Stimulated activated CD4-positive, alpha-beta T cell treated with anti-CD3 and anti-CD28 coated beads, TNF-alpha, amount 100 ng/mL, for 48 hours (primary cell): ENCODE measurements at places on chromosomes 1 and 21.

GRCh38 chr1:116532671-116533428 lies 38.0 kb downstream of the CD58 start:
- DNase-seq: no peak

DNA sequence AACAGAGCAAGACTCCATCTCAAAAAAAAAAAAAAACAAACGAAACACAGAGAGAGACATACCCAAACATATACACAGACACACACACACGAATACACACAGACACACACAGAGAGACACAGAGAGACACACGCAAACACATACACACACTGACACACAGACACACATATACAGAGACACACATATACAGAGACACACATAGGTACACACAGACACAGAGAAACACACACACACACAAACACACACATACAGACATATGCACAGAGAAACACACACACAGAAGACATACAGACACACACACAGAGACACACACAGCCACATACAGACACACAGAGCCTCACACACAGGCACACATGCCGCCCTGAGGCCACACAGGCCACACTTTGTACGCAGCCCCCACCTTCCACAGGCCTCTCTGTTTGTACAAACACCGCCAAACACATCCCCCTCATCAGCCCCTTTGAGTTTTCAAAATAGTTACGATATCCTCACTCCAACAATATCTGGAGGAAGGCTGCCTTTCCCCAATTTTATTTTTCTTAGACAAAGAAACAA lies 57.5 kb upstream of the ABCG1 start:
- DNase-seq: no peak

GRCh38 chr1:218874313-218874712 lies 299.4 kb upstream of the LYPLAL1 start:
- no peak for DNase-seq

GRCh38 chr1:183212870-183213269 lies 26.8 kb downstream of the LAMC2 start:
- no peak for DNase-seq

DNA sequence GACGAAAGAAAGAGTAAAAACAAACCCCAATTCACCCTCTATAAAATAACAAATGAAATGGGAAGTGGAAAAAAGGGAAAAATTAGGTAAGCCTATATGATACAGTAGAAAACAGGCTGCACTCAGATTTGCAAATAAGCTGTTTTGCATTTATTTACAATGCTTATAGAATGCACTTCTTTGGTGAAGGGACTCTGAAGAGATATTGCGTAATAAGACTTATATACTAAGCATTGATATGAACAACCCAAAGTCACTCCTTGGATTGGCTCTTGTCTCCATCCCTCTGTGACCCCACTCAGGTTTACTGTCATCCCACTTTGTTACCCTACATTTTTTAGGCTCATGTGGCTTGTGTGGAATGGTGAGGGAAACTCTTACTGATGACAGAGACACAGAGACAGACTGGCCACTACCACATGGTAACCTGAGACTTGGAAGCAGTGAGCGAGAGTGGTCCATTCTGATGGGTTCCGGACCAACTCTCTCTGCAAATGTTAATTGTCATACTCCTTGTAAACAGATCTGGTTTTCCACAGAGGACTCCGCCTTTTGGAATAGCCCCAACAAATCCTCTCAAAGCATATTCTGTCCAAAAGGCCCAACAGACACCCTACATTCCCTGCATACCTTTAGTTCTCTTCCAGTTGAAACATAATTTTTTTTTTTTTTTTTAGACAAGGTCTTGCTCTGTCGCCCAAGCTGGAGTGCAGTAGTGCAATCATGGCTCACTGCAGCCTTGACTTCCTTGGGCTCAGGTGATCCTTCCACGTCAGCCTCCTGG lies 11.0 kb downstream of the GSTM5 start:
- no peak for DNase-seq

DNA sequence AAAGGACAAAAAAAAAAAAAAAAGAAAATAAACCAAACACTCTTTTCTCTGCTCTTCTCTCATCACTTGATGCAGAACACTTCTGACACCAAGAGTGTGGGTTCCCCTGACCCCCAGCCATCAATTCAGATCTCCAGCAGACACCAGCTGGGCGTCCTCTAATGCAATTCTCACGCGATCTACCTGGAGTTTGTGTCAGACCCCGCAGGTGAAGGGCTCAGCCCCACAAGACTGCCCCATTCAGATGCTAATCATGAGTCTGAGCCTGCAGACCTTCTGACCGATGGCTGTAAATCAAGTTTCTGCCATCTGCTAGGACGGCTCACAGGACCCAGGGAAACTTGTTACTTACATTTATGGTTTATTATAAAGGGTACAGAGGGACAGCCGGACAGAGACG lies 133.6 kb upstream of the C1orf174 start:
- DNase-seq: no peak

DNA sequence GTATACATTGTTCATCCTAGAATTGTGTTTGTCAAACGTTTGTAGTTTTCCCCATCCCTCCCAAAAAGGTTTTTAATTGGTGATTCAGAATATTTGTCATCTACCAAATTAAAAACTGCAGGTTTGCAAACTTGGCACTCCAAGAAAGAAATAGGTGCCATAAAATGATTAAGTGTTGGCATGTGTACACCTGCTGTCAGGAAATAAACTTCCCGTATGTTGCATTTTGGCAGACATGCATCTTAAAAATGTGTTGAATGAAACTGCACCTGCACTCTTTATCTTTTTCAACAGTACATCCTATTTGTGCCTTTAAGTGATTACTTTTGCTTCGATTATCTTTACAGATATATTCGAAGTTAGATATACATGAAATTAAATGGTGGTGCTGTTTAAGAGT lies 7.3 kb downstream of the B3GALT2 start:
- DNase-seq: no peak

GRCh38 chr1:215569986-215570824 lies 3.1 kb downstream of the KCTD3 start:
- DNase-seq: no peak

DNA sequence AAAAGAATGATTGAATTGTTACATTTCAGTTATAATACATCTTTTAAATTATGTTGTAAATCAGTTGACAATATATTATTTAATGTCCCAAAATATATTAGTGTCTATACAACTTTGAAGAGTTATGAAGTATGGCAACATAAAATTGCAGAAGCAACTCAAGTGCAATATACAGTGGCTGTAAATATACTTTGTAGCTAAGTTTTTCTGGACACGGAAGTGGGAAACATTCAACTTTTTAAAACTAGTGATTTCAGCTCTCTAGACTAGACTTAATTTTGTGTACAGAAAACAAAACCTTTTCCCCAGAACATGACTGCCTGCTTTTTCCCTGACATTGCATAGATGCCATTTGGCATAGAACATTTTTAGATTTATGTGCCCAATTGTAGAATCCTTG lies 29.5 kb upstream of the ABCG1 start:
- DNase-seq: no peak
